Activated naive CD4-positive, alpha-beta T cell (primary cell): ENCODE measurements at places on chromosomes 6 and 20.
A peak's percentile ranks its signal among the peaks of the same experiment; 100 is the strongest.

DNA sequence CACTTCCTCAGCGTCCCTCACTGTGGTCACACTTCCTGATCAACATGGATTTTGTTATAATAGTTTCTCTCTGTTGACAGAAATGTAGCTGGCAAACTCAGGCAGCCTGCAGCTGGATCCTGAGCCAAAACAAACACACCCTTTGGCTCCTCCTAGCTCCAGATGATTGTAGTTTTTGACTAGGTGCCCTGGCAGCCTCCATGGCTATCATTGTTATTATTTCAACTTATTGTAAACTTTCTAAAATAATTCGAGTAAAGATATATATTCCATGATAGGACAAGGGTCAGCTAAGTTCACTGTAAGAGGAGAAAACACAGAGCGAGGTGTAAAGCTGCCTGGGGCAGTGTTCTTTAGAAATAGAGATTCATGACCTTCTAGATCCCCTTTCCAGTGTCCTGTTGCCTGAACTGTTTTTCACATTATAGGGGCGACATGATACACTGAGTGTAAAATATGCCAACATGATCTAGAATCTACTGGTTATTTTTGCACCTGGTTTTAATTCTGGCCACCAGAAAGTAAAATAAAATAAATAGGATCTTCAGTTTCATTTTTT, 98.2 kb upstream of the HDGFL1 start:
- no peak for DNase-seq

DNA sequence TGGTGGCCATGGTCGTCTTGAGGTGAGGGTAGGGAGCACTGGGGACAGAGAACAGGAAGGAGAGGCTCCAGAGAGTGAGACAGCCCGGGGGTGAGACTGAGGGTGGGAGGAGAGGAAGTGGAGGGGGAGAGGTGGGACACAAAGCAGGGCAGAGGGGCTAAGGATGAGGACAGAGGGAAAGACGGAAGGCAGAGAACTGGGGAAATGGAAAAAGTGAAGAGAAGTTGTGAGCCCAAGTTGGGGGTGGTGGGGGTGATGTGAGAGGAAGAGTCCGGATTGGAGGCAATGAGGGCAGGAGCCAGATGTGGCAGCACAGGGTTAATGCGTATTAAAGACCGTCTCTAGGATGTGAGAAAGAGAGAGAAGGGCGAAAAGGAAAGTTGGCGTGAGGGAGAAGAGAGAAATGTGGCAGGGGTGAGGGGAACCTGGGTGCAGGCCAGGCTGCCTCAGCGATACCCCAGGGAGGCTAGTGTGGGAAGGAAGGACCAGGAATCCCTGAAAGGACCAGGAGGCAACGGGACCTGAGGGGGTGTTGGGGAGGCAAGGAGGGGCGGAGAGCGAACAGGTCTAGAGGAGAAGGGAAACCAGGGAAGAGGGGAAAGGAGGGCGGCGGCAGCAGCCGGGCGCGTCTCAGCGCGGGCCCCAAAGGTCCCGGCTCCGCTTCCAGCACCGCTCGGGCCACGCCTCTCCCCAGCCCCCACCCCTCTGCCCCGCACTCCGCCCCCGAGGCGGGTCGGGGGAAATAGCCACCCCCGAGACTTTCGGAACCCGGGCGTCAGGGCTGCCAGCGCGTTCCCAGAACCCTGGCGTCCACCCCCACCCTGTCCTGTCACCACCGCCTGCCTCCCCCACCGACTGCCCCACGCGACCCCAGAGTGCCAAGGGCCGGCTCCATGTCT, at the start of gene PPP1R18:
Gene PPP1R18 (minus strand): TSS at position 637 of the 899 bp plus-strand sequence. CDS start 627 bp downstream, at position 10.
- DNase-seq = peak; percentile 33

DNA sequence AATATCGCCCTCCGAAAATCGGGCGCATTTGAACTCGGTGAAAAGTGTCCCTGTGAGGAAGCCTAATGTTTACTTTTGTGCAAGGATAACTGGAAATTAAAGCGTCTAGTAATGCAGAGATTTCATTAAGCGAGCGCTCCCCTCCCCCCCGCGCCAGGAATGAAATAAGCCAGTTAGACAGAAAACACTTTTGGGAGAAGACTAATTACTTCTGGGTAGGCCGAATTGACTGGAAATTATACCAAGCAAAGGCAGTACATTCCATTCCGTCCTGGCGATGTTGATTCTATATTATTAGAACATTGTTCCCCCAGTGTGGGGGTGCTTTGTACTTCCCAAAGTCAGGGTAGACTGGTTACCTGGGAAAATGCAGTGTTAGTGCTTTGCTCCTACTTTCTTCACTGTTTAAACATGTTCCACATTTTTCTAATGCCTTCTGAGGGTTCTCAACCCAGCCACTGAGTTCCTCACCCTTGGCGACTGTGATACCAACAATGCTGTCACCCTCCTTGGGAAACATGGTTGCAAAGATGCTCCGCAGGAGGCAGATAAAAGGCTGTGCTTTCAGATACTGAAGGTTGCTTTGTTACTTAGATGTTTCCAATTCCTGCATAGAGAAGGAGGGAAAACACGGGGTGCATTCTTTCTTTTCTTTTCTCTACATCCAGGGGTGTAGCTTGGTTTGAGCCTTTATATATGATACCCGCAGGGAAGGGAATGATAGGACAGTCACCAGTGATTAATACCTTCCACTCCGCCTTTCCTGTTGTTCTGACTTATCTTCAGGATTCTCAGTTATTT, 2.6 kb downstream of the GJA1 start:
- no peak for DNase-seq

- no peak for DNase-seq
Measured at GRCh38 chr6:125818772-125819260, 28.1 kb downstream of the NCOA7 start.

GRCh38 chr6:81455641-81456040, 296.8 kb downstream of the TENT5A start:
- no peak for DNase-seq

- no peak for DNase-seq
Measured at GRCh38 chr6:56745971-56746370, 103.3 kb upstream of the DST start.

- DNase-seq = no peak
Measured at GRCh38 chr20:23456873-23457272, 4.2 kb upstream of the CST11 start.

- no peak for DNase-seq
Measured at GRCh38 chr6:170181338-170181690, 109.6 kb downstream of the DLL1 start.

- no peak for DNase-seq
Measured at GRCh38 chr20:50526403-50526989, 16.3 kb downstream of the PTPN1 start.

DNA sequence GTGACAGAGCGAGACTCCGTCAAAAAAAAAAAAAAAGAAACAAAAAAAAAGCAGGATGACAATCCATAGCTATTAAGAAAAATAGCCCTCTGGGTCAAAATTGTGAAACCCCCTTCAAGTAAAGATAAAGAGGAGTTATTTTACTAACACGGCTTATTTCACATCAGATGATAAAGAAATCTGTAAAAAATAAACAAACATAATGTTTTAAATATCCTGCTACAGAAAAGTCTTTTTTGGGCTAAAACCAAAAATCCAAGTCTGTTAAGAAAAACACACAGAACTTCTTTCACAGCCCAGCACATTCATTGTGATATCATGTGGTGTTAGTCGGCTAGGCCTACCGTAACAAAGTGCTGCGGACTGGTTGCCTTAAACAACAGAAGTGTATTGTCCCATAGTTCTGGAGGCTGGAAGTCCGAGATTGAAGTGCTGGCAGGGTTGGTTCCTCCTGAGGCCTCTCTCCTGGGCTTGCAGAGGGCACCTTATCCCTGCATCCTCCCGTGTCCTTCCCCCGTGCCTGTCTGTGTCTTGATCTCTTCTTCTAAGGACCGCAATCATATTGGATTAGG, 239.2 kb upstream of the TAB2 start:
- DNase-seq = no peak

DNA sequence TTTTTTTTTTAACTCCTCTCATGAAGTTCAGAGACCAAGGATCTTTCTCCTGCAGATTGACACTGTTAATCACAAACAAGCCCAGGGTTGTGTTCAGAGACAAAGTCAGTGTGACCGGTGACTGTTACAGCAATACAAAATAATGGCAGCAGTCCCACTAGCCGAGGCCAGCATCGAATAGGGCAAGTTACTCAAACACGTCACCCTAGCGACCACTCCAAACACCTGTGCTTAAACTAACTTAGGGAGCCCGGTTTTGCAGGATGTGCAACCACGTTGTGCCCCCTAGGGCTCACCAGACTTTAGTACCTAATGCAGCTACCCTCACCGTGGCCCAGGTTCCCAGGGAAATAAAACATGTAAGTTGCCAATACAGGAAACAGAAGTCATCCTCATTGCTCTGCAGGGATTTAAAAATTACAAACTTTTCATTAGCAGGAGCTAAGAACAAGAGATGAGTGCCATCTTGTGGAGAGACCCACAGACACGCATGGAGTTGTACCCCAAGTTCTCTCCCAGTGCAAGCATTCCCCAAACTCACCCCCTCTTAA, 38.1 kb downstream of the FAM50B start:
- no peak for DNase-seq

DNA sequence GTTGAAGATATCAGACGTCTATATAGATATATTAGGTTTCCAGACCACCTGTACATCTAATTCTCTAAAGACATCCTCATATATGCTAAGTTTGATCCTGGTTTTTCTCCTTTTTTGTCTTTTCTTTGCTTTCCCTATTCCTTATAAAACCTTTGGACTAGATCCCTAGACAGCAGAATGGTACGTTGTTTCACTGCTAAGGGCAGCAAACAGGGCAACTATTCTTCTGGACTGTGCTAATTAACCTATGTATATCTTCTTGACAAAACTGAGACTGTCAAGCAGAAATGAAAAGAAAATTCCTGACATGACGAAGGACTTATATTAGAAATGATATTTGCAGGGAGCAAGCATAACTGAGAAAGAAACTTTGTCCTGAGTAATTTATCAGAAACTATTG, 19.1 kb downstream of the ME1 start:
- no peak for DNase-seq

- DNase-seq = no peak
Measured at GRCh38 chr6:19424853-19425252, 412.3 kb upstream of the ID4 start.

- no peak for DNase-seq
Measured at GRCh38 chr6:113587078-113587699, 270.0 kb upstream of the MARCKS start.

DNA sequence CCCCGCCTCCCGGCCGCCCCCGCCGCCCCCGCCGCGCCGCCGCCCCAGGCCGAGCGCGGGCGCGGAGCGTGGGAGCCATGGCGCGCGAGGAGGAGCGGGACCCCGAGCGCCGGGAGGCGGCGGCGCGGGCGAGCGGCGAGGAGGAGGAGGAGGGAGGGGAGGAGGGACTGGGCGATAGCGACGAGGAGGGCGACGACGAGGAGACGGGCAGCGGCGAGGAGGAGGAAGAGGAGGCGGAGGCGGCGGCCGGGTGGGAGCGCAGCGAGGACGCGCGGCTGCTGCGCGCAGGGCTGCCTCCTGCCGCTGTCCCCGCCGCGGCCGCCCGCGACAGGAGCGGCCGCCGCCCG, at the start of gene SLC24A3:
Gene SLC24A3 (plus strand): TSS at position 174 of the 347 bp plus-strand sequence.
- no peak for DNase-seq

GRCh38 chr6:70414813-70415212, 1.5 kb downstream of the FAM135A start:
- DNase-seq = no peak

GRCh38 chr6:134363323-134364039, 45.6 kb upstream of the SGK1 start:
- no peak for DNase-seq

DNA sequence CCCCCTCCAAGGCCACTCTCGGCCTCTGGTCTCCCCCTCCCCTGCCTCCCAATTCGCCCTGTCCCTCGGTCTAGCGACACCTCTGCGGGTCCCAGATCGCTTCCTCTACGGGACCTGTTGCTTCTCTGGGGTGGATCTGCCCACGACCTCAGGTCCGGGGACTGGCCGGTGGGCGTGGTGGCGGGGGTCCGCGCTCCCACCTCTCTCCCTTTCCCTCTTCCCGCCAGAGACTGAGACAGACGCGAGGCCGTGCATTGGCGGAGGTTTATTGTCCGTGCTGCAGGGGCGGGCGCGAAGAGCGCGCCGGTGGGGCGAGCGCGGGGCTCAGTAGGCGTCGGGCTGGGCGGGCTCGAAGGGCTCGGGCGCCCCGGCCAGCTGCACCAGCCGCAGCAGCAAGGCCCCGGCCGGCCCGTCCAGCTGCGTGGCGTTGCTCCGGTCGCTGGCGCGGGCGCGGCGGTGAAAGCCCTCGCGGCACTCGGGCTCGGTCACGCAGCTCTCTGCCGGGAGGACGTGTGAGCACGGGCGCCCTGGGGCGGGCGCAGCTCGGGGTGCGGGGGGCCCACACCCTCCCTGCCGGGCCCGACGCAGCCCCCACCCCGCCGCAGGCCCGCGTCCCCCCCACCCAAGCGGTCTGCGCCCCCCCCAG, 2.1 kb downstream of the AVP start:
- no peak for DNase-seq

DNA sequence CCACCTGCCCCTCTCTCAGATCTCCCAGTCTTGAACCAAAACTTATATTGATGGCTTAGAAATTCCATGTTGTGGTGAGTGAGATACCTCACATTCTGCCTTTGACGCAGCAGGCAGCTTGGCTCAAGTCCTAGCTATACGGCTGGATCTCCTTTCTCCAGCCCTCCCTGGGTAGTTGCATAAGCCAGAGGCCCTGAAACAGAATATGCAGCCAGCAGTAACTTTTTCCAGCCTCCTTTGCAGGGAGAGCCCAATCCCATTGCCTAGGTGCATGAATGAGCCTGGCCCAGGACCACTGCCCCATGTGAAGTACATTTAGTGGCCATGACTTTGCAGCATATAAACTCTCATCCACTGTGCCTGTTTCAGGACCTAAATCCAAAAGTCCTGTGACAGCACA, 202.2 kb upstream of the CDYL start:
- no peak for DNase-seq

- DNase-seq = no peak
Measured at GRCh38 chr6:14428269-14428668, 310.7 kb downstream of the CD83 start.

- no peak for DNase-seq
Measured at GRCh38 chr6:87139236-87139635, 16.1 kb upstream of the ZNF292 start.

- DNase-seq = no peak
Measured at GRCh38 chr6:7646394-7646793, 56.4 kb downstream of the SNRNP48 start.

GRCh38 chr20:58420798-58421496, 31.9 kb downstream of the VAPB start:
- no peak for DNase-seq

- DNase-seq = no peak
Measured at GRCh38 chr6:136761227-136761922, 30.9 kb downstream of the MAP3K5 start.

- DNase-seq = no peak
Measured at GRCh38 chr20:44069203-44070011, 117.6 kb downstream of the JPH2 start.

GRCh38 chr6:61953851-61954250, 332.2 kb downstream of the KHDRBS2 start:
- no peak for DNase-seq

DNA sequence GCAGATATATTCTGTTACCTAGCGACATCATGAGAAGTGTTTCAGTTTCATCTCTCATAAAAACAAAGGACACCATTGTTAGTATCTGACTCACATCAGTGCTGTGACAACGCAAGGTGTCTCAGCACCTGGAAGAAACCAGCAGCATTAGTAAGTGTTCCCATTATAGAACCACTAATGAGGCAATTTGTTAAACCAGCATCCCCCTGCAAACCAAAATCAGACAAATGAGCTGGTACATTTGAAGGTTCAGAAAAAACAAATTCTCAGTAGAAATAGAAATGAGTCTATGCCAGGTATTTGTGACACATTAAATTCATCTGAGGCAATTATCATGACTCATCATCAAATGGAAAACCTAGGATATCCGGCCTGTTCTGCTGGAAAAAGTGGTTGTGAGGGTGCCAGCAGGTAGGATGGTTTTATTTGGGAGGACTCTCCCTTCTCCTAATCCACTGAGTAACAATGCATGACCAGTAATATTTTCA, 151.7 kb downstream of the TMEM200A start:
- no peak for DNase-seq
